ENCODE measurements at places on chromosomes 1 and 21.

DNA sequence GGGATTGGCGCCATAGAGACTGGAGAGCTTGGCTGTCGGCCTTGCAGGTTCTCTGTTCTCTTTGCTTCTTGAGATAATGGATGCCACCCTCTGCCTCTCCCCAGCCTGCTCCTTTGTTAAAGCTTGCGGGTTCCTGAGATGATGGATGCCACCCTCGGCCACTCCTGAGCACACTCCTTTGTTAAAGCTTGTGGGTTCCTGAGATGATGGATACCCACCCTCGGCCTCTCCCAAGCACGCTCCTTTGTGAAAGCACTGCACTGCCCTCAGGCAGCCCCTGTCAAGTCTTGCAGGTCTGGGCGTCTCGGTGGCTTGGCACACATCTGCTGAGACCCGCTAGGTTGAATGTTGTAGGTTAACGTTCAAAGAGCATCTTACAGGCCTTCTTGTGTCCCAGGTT, 76.5 kb downstream of the SCCPDH start:
- DNase-seq, result no peak

DNA sequence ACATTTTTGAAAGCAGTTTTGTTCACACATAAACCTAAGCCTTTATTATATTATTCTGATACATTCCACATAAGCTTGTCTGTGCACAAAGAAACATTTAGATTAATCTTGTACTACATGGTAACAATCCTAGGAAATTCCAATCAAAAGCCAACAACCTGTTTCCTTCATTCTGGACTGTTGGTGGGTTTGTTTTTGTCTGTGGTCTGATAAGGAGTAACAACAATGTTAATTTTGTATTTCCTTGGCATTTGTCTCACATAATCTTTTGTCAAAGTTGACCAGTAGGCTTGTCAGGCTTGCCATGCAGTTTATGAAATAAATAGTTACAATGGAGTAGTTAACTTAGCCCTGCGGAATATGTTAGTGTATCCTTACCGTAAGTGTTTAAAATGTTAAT, 183.3 kb downstream of the DHRS3 start:
- no peak for DNase-seq

- DNase-seq, result peak; percentile 29
Measured at GRCh38 chr1:116910379-116911187, 867 bp downstream of the PTGFRN start.

DNA sequence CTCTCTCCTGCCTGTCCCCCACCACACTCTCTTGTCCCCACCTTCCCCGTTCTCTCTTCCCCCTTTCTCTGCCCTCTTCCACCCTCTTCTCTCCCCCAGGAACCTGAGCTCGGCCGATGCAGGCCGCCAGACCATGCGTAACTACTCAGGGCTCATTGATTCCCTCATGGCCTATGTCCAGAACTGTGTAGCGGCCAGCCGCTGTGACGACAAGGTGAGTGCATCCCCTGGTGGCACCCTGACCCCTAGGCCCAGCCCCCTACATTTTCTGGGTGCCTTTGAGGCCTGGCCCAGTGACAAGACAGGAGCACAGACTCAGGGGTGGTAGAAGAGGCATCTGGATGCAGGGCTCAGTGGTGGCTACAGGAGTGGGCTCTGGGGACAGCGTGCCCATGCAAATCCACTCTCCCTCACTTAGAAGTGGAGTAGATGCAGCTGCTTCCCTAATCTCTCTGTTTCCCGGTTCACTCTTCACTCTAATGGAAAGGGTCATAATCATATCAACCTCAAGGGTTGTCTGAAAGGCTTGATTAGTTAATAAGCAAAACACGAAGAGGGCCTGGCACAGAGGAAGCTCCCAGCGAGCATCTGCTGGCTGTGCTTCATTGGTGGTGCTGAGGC, 37.0 kb downstream of the PKP1 start:
- DNase-seq, result no peak

DNA sequence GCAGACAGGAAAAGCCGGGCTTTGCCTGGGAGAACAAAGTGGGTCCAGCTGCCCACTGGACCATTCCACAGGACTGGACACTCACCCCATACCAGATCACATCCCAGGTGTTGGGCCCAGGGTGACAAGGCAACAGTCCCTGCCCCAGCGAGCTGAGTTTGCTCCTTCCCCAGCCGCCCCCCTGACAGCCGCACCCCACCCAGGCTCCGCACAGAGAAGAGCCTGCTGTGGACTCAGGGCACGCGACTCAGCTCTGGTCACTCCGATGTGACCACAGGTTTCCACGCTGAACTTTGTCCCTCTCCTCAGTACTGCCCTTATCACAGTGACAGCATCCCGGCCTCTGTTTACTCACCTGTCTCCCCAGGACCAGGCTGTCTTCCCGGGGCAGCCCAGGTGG, 1.2 kb downstream of the BMP8B start:
- no peak for DNase-seq

- DNase-seq, result peak; percentile 47
Measured at GRCh38 chr1:85607921-85608265, 27.3 kb downstream of the CCN1 start.

- DNase-seq, result no peak
Measured at GRCh38 chr21:45060089-45060488, 14.3 kb upstream of the ADARB1 start.

DNA sequence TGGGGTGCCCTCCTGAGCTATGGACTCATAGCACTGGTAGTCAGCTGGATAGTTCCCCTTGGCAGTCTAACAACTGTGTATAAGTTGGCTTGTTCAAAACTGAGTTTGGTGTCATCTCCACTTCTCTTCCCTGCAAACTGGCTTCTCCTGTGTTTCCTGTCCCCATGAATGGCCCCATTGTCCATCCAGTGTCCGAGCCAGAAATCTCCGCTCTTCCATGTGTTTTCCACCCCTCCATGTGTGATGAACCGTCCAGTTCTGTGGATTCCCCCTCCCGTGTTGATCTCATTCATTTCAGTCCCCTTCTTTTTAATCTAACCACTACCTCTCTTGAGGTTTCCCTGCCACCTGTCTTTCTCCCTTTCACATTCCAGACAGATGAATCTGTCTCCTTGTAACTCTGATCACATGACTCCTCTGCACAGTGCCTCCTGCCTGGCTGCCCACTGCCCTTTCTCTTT, 195.7 kb downstream of the ROR1 start:
- DNase-seq, result no peak

DNA sequence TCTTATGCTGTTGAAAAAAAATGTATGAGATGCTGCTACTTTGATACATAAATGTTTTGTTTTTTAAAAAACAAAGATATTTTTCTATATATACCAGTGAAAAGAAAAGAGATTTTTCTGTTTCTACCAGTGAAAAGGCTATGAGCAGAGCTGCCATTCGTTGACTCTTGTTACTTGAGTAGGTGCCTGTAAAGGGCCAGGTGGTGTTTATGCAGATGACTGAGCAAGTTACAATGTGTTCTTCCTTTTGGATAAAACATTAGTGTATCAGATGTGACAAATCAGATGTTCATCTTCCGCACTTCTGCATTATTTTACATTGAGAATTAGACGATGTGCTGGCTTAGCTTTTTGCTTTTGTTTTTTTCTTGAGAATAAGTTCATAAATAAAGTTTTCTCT, 45.4 kb downstream of the BARHL2 start:
- DNase-seq, result no peak

- DNase-seq, result peak; percentile 51
Measured at GRCh38 chr1:93000751-93001175, 39.5 kb upstream of the DIPK1A start.

DNA sequence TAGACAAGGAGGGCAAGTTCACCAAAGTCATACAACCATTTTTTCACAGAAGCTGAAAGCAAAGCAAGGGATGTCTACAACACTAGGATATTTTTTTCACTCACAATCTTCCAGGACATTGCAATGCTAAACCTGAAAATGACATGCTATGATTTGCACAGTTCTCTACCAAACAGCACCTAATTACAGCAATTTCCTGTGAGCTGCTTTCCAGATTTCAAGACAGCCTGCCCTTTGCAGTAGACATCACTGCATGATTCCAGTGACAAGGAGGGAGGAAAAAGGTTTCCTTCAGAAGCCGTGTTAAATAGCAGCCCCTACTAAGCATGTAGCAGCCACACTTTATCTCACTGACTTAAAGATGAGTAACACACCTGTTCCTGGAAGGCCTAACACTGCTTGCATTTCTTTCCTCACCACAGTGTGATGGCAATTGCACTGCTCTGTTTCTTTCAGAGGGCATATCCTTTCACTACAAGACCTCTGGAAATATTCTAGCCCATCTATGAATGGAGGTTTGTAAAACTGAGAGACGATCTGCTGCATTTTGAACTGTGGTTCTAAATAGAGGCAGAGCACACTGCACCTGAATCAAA, 97.1 kb downstream of the DUSP10 start:
- DNase-seq, result no peak

- no peak for DNase-seq
Measured at GRCh38 chr1:98723574-98723973, 62.1 kb downstream of the SNX7 start.

DNA sequence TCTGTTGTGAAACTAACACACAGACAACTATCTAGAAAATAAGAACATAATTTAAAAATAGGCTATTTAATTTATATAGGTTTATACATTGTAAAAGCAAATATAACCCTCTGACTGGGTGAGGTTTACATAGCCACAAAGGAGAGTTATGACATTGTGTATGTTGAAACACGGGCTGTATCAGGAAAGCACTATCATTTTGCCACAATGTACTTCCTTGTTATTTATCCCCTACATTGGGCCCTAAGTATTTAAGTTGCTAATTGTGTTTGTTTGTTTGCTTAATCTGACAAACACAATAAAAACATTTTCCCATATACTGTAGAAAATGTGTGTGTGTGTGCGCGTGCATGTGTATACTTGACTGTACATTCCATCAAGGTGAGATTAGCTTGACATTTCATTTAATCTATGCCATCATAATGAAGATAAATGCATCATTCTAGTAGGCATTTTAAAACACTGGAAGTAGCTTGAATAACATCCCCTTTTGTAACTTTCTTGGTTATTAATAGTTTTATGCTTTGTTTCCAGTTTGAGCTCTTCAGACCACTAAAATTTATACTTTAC, 72.1 kb downstream of the RGS13 start:
- DNase-seq, result no peak

DNA sequence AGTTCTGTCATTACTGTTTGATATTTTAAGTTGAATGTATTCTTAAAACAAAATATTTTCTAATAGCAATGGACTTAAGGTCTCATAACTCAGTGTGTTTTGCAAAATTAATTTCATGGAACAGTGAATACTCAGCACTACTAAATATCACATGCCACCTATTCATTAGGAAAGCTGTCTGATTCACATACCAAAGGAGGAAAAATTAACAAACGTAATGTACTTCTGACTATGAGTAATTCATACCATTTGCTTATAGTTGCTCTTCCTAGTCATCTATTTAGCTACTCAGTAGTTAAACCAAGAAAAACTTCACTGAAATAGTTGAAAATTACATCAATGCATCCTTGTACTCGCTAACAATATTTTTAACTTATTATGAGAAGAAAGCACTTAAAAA, 35.2 kb downstream of the TP53BP2 start:
- no peak for DNase-seq

DNA sequence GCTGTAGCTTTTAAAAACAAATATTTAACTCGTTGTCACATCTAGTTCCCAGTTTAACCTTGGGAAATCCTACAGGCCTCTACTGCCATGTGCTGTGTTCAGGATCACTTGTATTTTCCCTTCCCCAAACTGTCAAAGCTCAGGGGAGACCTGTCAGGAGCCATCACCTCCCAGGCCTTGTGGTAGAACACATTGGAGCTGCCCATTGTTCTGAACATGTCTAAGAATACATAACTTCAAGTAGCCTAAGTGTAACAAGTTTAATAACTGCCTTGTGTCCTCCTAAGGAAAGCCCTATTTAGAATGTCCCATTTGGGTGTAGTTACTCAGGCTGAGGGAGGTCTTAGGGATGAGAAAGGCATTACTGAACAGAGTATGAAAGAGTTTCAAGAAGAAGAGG, 28.6 kb upstream of the PIGC start:
- no peak for DNase-seq

- no peak for DNase-seq
Measured at GRCh38 chr21:21045518-21045917, 47.3 kb downstream of the NCAM2 start.

- DNase-seq, result no peak
Measured at GRCh38 chr1:2156866-2157265, 37.7 kb downstream of the FAAP20 start.

DNA sequence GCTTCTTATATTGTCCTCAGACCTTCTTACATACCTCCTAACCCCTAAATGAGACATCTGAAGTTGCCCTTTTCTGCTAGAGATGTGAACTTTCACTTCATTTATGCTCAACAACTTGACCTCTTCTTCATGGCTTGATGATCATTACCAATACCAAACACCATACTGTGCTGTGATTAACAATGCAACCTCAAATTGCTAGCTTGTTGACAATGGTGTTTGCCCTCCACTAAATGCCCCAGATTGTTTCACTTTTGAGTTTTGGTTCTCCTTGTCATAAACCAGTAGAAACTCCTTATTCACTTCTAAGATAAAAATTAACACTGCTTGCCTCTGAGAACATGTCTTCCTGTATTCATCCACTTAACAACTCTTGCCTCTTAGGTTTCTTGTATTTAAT, 5.6 kb downstream of the JAK1 start:
- DNase-seq, result no peak

DNA sequence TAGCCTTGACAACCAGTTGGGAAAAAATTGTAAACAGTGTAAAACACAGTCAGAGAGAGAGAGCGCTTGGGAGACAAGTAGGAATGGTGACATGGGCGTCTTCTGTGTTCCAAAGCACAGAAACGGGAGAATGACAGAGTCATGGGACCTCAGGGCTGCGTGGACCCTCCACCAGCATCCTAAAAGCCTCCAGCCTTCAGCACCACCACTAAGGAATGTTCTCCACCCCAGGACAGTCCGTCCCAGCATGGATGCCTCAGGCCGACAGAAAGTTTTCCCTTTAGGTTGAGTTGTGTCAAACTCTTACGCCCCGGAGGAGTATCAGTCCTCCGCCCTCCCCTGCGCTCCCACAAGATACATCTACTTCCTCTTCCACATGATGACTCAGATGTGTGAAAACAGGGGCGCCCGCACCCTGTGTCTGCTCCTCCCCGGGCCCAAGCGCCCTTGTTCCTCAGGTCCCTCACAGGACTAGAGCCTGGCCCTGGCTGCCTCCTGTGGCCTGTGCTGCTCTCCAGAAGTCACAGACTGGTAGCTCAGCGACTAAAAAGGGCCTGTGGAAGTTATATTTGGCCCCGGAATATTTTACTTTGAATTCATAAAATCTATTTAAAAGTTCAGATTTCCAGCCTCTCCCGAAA, 63.9 kb upstream of the EFHD2 start:
- no peak for DNase-seq

DNA sequence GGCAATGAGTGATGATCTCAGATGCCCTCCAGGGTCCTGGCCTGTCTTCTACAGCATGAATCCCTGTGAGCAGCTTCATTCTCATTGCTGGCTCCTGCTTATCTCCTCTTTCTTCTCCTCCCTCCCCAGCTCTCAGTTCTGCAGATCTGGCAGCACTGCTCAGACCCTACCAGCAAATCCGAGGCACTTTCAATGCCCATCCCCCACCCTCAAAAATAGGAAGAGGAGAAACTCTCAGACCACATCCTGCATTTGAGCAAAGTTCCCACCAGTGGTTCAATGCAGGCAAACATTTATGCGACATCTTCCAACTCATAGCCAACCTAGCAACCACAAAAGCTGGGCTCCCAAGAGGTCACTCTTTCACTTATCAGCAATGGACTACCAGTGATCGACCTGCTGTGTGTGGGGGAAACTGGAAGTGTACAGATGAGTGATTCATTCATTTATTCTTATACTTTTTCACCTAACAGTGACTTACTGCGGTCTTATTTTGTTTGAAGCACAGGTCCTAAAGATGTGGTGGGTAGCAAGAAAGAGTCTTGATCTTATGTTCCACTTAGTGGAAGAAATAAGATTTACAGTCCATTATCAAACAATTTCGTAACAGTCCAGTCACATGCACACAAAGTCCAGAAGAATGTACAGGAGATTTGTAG, 5.8 kb upstream of the CHI3L2 start:
- peak; percentile 42 for DNase-seq
